ENCODE measurements at places on chromosomes 12 and 14. TPM values are rescaled to one million over a fixed set of nuclear protein-coding genes. Genes with fewer than 3 reads are reported as not detected.

PRH2 gene
- 0.18 TPM for total RNA-seq

PLCZ1 gene
- total RNA-seq: not detected

SERPINA9 gene
- total RNA-seq: not detected

CNTN1 gene
- total RNA-seq: 0.65 TPM

SGPP1 gene
- 28.0 TPM for total RNA-seq

MYH6 gene
- total RNA-seq: not detected

C12orf42 gene
- total RNA-seq: not detected

FAM222A gene
- total RNA-seq: under 0.01 TPM

APOLD1 gene
- 3.3 TPM for total RNA-seq
